ENCODE measurements at places on chromosomes 2 and 18.
A peak's percentile ranks its signal among the peaks of the same experiment; 100 is the strongest.

- DNase-seq = peak; percentile 9
Measured at GRCh38 chr2:225428360-225428759, 28.9 kb downstream of the NYAP2 start.

DNA sequence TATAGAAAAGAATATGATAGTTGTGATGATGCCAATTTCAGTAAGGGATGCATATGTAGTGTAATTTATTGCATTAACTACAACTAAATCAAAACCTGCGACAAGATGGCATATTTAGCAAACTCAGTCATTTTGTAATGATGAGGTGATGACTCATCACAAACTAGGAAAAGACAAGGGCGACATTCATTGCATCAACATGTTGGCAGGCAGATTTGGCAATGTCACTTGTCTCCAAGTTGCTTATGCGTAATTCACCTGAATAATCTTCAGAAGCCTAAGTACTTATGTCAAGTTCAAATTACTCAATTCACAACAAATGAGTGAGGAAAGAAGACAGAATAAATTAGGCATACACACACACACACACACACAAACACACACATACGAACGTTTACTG lies 273.2 kb upstream of the RGPD4 start:
- DNase-seq = no peak

DNA sequence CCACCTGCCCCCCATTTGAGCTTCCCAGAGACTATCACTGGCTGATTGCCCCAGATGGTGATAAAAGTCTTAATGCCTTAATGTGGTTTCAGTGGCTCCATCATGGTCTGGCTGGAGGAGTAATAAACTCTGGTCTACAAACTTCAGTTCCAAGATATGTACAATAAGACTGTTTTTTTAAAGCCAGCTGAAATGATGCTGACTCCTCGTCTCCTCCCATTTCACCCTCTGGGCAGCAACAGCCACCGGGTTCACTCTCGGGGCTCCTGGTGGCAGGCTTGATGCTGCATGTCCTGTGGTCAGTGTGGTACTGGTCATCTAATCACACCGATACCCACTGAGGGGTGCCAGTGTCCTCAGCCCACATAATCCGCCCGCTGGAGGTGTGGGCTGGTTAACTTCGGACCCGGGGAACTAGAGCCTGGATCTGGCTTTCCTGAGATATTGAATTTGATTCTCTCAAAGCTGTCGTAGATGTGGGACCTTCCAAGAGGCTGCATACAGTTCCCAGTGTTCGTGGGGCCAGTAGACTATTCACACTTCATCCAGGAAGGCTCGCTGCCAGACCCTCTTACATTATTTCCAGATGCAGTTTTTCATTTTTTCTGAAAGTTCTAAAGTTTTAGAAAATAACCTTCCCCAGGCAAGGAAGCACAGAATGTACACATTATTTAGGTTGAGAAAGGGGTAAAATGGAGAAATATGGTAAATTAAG lies 95.3 kb downstream of the GALR1 start:
- no peak for DNase-seq

GRCh38 chr2:46960618-46961017 lies 45.0 kb upstream of the MCFD2 start:
- peak; percentile 47 for DNase-seq

DNA sequence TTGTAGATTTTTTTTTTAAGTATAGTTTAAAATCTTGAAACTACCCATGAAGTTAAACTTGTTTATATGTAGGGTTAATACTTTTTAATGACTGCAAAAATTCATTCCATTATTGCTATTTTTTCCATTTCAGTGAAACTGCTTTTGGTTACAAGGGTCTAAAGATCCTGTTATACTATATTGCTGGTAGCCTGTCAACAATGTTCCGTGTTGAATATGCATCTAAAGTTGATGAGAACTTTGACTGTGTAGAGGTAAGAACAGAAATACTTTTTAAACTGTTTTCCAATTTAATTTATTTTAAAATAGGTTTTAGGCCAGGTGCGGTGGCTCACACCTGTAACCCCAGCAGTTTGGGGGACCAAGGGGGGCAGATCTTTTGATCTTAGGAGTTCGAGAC lies 30.5 kb downstream of the HAT1 start:
- no peak for DNase-seq

DNA sequence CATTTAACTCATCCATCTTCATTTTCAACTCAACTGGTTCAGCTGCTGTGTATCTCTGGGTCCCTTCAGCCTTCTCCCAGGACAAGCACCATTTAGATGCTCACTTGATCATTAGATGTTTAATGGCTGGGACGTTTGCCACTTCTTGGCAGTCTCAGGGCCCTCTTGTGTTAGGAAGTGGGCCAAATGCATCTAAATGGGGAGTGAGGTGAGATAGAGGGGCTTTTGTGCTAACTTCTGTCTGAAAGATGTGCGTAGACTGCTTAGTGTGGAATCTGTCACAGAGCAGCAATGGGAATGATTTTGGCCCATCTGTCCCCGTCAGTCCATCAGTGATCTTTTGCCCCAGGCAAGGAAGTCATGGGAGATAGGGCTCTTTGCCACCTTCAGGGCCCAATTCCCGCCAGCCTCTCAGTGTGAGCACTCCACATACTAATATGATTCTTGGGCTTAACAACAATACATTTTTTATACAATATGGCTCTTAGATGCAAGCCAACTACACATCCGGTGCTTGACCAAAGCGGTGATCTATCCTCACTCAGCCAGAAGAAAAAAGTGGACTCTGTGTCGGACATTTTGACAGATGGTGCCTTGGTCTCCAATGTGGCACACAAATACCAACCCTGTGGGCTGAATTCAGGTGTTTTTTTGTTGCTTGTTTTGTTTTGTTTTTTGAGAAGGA lies 95.7 kb upstream of the EPC2 start:
- no peak for DNase-seq

DNA sequence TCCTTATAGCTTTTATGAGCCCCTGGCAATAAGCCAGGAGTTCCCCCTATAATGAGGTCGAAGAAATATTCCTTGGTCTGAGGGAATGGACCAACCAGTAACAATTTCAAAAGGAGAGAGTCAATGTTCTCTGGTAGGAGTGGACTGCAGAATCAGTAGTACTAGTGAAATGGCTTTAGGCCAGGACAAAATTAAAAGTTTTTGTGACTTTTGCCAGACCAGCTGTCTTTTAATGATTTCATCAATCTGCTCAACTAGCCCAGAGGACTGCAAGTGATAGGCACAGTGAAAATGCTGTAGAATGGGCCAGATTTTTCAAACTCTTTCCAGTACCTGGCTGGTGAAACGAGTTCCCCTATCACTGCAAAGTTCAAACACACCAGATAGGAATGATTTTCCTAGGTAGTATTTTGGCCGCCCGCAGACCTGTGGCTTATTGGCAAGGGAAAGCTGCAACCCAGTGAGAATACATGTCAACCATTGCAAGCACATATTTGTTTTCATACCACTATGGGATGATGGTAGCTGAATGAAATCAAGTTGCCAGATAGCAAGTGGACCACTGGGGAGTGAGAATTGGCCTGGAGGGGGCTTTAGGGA lies 45.5 kb downstream of the CERS6 start:
- DNase-seq = no peak

DNA sequence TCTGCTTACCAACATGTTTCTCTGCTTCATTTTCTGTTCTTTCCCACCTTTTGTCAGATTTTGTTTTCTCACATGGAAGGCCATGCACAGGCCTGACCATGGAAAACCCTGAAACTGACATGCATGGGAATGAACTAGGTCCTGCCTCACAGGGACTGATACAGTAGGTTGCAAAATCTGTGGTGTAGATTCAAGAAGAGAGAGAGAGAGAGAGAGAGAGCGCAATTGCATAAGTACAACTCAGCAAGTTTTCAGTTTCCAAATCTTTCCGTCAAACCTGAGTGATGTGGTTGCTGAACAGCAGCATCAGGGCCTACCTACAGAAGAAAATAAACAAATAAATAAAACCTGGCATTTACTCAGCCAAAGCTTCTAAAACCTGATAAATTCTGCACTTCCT lies 87.5 kb upstream of the RNF152 start:
- no peak for DNase-seq

- DNase-seq = no peak
Measured at GRCh38 chr2:173232956-173233744, 121.5 kb upstream of the CDCA7 start.

GRCh38 chr2:209321076-209321475 lies 102.8 kb upstream of the MAP2 start:
- no peak for DNase-seq

DNA sequence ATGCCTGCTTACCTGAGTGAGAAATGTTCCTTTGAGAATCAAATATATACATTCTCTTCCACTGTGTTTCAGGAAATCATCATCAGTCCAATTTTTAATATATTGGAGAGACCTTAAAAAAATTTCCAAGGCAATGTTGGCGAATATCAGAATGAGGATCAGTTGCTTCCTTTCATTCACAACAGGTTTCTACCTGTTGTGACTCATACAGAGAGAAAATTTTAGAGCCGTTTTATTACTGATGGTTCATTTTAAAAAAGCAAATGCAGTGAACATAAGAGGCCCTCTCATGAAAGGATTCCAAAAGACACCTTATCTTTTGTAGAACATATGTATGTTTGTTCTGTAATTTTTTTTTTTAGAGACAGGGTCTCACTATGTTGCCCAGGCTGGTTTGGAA lies 42.0 kb downstream of the TTC39C start:
- no peak for DNase-seq

DNA sequence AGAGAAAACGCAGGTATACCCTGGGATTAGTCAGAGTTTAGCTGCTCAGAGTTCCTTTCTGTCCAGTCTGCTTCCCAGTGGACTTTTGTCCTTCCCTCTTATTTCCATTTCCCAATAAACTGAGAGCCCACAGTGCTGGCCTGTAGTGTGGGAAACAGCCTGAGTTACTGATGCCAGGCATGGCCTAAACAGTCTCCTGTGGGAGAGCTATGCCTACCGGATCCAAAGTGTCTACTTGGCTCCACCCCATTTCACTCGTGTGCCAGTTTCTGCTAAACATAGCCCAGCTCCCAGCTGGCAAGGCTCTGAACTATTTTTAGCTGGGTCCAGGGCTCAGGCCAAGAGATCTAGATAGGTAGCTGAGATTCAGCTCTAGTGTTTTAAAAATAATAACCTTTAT lies 15.6 kb upstream of the PPP1CB start:
- DNase-seq = no peak

- DNase-seq = no peak
Measured at GRCh38 chr2:9655441-9656269, 24.9 kb upstream of the YWHAQ start.

- no peak for DNase-seq
Measured at GRCh38 chr18:23068011-23068410, 67.3 kb upstream of the CABLES1 start.

- DNase-seq = no peak
Measured at GRCh38 chr2:42340045-42340937, 20.7 kb downstream of the COX7A2L start.

DNA sequence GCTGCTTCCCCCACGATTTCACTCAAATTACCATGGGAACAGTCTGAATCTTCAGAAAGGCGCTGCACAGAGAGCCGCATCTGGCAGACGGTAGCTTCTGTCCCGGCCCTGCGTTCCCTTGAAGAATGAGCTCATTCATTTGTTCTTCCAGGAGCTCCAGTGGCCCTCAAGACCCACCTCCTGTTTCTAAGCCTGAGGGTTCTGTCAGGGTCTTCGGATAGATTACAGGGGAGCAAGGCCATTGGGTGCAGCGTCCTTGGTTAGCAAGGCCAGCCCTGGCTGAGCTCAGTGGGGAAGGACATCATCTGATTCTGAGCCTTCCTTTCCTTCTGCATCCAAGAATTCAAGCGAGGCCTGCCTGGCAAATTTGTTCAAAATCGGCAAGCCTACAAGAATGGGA lies 111.9 kb downstream of the PDCL3 start:
- DNase-seq = no peak

GRCh38 chr2:220904015-220904414 lies 668.1 kb downstream of the EPHA4 start:
- DNase-seq = no peak

DNA sequence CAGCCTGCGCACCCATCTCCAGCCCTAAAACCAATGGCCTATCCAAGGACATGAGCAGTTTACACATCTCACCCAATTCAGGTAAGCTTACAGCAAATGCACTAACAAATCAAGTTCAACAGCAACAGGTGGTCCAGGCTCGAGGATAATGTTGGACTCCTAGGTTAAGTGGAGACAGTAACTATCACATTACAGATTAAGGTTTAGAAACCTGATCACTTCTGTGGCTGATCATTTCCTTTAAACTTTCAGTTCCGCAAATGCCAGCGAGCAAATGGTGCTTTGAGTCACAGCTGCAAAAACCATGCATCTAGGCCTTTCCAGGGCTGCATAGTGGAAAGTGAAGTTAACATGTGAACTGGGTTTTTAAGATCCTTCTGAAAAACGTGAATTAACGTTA lies 259.4 kb downstream of the GBX2 start:
- DNase-seq = peak; percentile 14

DNA sequence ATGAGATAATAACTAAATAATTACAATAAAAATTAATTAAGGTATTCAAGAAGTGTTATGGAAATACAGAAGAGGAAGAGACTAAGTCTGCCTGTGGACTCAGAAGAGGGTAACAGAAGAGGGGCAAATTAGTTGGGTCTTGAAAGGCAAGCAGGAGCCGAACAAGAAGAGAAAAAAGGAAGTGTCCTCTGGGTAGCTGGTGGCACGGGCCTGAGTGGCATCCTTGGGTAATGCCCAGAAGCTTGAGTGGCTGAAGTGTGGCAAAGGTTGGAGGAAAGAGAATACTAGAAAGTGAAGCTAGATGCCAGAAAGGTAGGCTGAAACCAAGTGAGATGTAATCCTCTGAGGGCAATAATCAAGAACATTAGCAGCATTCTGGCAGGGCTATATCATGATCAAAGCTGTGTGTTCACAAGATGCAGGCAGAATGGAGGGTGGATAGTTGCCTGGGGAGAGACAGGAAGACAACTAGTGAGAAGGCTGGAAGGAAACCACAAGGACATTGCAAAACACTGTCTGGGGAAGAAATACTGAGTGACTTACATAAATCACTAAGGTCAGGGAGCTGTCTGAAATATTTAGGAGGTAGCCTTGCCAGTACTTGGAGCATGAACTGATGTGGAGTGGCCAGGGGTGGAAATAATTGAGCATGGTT lies 16.2 kb downstream of the DOCK10 start:
- DNase-seq = no peak

GRCh38 chr2:39508198-39508597 lies 71.1 kb upstream of the MAP4K3 start:
- DNase-seq = no peak

GRCh38 chr2:27734305-27734704 lies 37.2 kb upstream of the MRPL33 start:
- DNase-seq = no peak

DNA sequence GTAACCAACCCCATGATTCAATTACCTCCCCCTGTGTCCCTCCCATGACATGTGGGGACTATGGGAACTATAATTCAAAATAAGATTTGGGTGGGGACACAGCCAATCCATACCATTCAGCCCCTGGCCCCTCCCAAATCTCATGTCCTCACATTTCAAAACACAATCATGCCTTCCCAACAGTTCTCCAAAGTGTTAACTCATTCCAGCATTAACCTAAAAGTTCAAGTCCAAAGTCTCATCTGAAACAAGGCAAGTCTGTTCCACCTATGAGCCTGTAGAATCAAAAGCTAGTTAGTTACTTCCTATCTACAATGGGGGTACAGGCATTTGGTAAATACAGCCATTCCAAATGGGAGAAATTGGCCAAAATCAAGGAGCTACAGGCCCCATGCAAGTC lies 32.0 kb upstream of the CCDC141 start:
- no peak for DNase-seq

Measured in NAMALWA (cell line).